ENCODE measurements at places on chromosomes 1 and 21. TPM values are rescaled to one million over a fixed set of nuclear protein-coding genes. Genes with fewer than 3 reads are reported as not detected.

C1orf185 gene
- not detected for total RNA-seq

FAM177B gene
- not detected for total RNA-seq

CFAP107 gene
- not detected for total RNA-seq

TSPAN1 gene
- not detected for total RNA-seq

TIAM1 gene
- total RNA-seq = 127 TPM

UBE2U gene
- not detected for total RNA-seq

TMEM82 gene
- total RNA-seq = not detected

G0S2 gene
- total RNA-seq = 509 TPM

AVPR1B gene
- total RNA-seq = not detected

EXO5 gene
- 18.2 TPM for total RNA-seq

PTPRF gene
- total RNA-seq = 0.69 TPM

PDC gene
- not detected for total RNA-seq

FCRL1 gene
- not detected for total RNA-seq

UAP1 gene
- 42.6 TPM for total RNA-seq

MAEL gene
- total RNA-seq = not detected

OR2G6 gene
- not detected for total RNA-seq

SH3BGR gene
- total RNA-seq = 0.73 TPM

CHI3L2 gene
- 4.0 TPM for total RNA-seq

HSD3B2 gene
- not detected for total RNA-seq

TLR5 gene
- total RNA-seq = not detected

KISS1 gene
- total RNA-seq = not detected

MKNK1 gene
- 48.7 TPM for total RNA-seq

KCNJ6 gene
- not detected for total RNA-seq

KDF1 gene
- not detected for total RNA-seq

SPRR1A gene
- not detected for total RNA-seq

ACKR1 gene
- total RNA-seq = not detected

INTS7 gene
- 33.8 TPM for total RNA-seq

IVL gene
- total RNA-seq = not detected

KRTAP19-3 gene
- total RNA-seq = not detected

TSPAN2 gene
- total RNA-seq = 0.34 TPM

COL16A1 gene
- not detected for total RNA-seq

MXRA8 gene
- 0.18 TPM for total RNA-seq

SPATA46 gene
- not detected for total RNA-seq

CTH gene
- total RNA-seq = 13.7 TPM

ARHGAP30 gene
- total RNA-seq = 149 TPM

PGLYRP3 gene
- not detected for total RNA-seq

KIRREL1 gene
- total RNA-seq = not detected

MEF2D gene
- 36.3 TPM for total RNA-seq

ATP6V1G3 gene
- total RNA-seq = not detected

IL23R gene
- 13.3 TPM for total RNA-seq

GJA8 gene
- total RNA-seq = not detected

LCK gene
- 281 TPM for total RNA-seq

CHIA gene
- not detected for total RNA-seq

SEC16B gene
- total RNA-seq = not detected

RPL11 gene
- 1,058 TPM for total RNA-seq

S1PR1 gene
- 42.5 TPM for total RNA-seq

ZNF683 gene
- not detected for total RNA-seq

PHC2 gene
- 36.7 TPM for total RNA-seq

AADACL4 gene
- not detected for total RNA-seq

CD2 gene
- total RNA-seq = 651 TPM

THEM5 gene
- not detected for total RNA-seq

SLC30A1 gene
- 10.6 TPM for total RNA-seq

Data from activated T-helper 1 cell treated with anti-CD3 and anti-CD28 coated beads, Interleukin-12 subunit alpha, Interleukin-12 subunit beta, Interleukin-2, Interleukin-4 antibody, amounts not matched to agents 30 ng/mL and 10 ng/mL and 1 ng/mL, durations not matched to agents 14 hours and 24 hours and 36 hours (primary cell).